ENCODE measurements at places on chromosomes 5 and 9. TPM values are rescaled to one million over a fixed set of nuclear protein-coding genes. Genes with fewer than 3 reads are reported as not detected.

DNA sequence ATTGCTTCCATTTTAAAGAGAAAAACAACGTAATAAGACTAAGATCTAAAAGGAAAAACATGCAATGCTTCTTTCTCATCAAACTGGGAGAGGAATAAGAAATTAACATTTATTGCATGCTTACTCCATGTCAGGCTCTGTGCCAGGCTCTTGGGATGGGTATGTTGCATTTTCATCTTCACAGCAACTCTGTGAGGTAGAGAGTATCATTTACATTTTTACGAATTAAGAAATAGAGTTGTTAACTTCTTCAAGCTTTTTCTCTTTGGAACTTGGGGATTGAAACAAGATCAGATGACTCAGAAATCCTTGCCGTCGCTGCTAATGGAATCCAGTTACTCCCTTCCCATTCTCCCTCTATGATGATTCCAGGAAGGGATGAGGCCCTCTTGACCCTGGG lies 39.5 kb downstream of the PDE8B start:
- DNase-seq, result peak; percentile 24

DNA sequence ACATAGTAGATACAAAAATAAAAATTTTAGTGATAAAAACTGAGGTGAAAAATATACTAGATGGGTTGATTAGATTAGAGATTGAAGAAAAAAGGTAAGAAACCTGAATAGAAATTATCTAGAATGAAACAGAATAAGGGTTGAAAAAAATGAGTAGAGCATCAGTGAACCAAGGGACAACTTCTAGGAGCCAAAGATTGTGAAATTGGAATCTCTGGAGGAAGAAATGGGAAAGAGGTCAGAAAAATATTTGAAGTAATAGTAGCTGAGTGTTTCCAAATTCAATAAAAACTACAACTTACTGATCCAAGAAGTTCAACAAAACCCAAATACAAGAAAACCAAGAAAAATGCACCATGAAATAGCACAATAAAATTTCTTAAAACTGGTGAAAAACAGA lies 116.6 kb upstream of the STARD4 start:
- peak; percentile 56 for DNase-seq

- DNase-seq, result no peak
Observed at GRCh38 chr9:132970324-132971062, 8.0 kb upstream of the GFI1B start.

DNA sequence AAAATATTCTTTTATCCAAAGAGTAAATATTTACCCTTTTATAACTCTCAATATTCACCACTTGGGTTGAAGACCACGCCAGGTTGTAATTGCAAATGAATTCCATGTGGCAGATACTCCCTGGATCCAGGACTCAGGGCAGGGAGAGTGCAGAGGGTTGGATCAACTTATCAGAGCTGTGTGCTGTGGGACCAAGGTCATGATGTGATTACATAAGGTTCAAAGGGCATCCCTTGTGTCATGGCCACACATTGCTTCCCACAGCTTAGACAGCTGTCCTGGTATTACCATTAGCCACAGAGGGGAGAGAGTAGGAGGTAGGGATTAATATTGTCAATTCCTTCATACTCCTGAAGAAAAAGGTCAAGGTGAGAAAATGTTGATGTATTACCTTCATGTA lies 133.9 kb downstream of the JAKMIP2 start:
- no peak for DNase-seq

DNA sequence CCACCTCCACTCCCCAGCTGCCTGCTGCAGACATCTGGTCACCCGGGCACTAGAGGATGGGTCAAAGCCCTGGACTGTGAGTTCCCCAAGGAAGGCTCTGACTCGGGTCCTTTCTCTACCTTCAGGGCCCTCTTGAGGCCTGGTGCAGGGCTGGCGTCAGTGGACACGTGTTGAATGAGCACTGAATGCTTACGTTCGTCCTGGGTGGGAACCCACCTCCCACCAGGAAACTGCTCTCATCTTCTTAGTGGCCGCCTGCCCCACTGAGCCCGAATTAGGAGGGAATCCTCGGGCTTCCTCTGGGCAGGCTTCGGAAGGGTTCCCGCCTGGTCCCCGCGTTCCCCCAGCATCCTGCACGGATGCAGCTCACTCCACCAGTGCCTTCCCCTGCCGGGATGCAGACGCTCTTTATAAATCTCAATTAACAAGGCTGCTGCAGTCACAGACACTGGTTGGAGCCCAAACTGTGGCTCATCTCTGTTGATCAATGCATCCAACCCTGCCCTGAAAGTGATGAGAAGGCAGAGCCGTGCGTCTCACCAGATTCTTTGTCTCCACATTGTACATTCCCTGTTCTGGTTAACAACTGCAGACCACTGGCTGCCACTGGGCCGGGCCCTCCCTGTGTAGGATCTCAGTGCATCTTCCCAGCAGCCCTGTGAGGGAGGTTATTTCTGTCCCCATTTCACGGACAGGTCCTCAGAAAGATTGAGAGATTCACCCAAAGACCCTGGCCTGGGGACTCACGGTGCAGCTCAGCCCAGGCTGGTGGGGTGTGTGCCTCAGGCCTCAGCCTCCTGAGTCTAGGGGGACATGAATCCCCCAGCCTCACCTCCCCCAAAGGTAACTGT lies 168.8 kb downstream of the GAPVD1 start:
- DNase-seq, result no peak

DNA sequence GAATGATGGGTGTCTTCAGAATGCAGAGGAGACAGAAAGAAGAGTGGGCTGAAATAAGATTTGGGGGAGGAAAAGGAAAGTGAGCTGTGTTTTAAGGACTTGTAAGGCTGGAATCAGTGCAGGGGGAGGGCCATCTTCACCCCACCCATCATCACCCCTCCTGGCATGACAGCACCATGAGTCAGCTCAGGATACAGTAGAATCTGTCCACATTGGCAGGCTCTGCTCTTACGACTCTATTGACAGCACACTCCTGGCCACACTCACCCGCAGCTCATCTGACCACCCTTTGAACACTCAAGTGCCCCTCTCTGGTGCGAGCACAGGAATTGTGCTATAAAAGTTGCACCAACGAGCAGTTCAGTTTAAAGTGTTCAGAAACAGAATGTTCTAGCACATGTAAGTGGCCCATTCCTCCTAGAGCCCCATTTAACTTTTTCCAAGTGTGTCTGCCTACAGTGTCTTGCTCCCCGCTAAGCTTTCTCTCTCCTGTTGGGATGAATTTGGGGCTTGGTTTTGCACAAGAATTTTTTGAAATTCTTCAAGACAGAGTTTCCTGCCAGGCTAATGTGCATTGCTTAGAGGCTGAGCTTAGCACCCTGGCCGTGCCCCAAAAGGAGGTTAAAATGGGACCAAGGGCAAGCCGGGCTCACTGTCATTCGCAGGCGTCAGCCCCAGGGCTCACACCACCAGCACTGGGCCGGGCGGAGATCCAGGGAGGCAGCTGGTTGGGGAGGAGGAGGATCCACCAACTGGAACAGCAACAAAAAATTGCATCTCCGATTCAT lies 12.0 kb downstream of the ADRA1B start:
- peak; percentile 95 for DNase-seq

The GABRA1 gene
- not detected for total RNA-seq

The SPTAN1 gene
- total RNA-seq, result 275 TPM

- DNase-seq, result no peak
Observed at GRCh38 chr5:170441393-170441784, 52.2 kb upstream of the KCNMB1 start.

The PCDHGA11 gene
- 21.7 TPM for total RNA-seq

DNA sequence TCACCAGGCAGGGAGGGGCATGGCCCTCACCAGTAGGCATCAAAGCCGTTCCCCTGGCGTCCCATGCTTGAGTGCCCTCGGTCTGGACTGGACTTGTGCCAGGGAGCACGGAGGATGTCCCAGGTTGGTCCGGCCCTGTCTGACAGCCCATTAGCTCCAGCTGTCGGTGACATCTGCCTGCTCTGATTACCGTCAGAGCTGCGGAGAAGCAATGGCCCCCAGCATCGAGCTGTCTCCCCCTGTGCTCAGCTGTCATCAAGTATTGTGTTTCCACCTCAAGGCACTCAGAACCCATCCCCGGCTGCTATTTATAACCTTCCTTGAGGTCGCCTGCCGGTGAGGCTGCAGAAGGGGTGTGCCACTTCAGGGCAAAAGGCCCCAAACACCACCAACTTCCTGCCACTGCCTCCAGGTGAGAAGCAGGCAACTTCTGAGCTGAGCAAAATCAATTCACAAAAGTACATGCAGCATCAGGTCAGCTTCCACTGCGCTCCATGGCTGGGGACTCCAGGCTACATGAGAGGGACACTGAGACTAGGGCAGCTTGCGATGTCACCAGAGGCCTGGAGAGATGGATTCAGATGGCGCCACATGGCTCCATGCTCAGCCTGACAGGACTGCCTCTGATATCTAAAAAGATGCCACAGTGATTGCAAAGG lies 142.7 kb downstream of the C5orf15 start:
- DNase-seq, result no peak

GRCh38 chr5:34682926-34683623 lies 26.9 kb downstream of the RAI14 start:
- no peak for DNase-seq

- DNase-seq, result peak; percentile 66
Observed at GRCh38 chr5:139650031-139650688, 2.0 kb downstream of the CXXC5 start.

DNA sequence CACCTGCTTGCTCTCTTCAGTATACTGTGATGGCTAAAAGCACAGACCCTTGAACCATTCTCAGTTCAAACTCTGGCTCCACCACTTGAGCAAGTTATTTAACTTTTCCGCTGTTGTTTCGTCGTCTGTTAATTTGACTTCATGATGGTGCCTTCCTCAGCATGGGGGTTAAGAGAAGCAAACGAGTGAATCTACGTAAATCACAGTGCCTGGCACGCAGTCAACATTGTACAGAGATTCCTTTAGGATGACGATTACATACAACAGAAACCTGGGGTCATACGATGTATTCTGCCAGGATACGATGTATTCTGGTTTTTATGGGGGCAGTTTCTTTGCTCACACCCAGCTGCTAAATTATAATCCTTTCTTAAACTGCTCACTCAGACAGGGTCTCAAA lies 515.6 kb downstream of the CCDC171 start:
- DNase-seq, result no peak

The AGXT2 gene
- not detected for total RNA-seq

DNA sequence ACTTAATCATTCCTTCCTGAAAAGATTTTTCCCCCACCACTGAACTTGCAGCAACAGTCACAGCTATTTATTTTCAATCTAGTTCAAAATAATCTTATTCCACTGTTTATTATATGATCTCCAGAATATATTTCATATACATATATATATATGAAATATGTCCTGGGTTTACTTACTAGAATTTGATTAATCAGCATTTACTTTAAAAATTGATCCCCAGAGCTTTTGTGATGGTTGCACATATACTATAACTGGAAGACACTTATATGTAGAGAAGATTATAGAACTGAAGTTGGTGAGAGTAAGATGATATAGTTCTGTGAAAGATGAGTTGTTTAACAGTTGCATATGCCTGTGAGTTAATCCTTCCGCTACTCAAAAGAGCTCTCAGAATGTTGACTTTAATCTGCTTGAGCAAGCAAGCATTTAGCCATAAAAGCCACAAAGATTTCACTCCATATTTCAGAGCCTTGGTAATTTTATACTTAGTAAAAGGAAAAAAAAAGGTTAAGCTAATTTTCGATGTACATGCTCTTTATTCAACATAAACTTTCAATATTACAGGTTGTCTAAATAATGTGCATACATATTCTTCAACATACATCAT lies 399.3 kb upstream of the CDH9 start:
- no peak for DNase-seq

- peak; percentile 59 for DNase-seq
Observed at GRCh38 chr5:133930061-133930812, 38.2 kb downstream of the C5orf15 start.

The TMOD1 gene
- total RNA-seq, result 1.3 TPM

GRCh38 chr5:180069589-180070247 lies 1.8 kb downstream of the RNF130 start:
- no peak for DNase-seq

The NADK2 gene
- total RNA-seq, result 41.2 TPM

GRCh38 chr5:16992006-16992405 lies 55.9 kb upstream of the MYO10 start:
- DNase-seq, result peak; percentile 90

The PIGO gene
- 17.4 TPM for total RNA-seq

DNA sequence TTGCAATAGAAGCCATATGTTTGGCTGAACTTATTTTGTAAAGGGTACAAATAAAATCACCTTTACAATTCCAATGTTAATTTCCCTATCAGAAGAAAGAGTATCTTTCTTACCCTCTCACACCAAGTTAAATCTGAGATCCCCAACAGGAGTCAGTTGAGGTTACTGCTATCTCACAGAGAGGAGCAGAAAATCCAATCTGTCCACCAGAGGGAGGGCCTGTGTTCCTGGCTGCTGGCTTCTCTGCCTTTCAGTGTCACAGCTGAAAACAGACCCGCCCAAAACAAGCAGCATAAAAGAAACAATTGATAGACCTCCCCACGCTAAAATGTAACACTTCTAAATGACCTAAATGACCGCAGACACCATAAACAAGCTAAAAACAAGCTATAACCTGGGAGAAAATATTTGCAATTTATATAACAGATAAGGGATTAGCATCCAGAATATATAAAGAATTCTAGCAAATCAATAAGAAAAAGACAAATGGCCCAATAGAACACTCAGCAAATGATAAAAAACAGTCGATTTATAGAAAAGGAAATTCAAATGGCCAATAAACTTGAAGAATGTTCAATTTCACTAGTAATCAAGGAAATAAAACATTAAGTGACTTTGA lies 24.5 kb upstream of the MVB12B start:
- DNase-seq, result peak; percentile 80

GRCh38 chr5:32193591-32193990 lies 19.5 kb upstream of the GOLPH3 start:
- peak; percentile 65 for DNase-seq

The SHISAL2B gene
- total RNA-seq, result not detected

DNA sequence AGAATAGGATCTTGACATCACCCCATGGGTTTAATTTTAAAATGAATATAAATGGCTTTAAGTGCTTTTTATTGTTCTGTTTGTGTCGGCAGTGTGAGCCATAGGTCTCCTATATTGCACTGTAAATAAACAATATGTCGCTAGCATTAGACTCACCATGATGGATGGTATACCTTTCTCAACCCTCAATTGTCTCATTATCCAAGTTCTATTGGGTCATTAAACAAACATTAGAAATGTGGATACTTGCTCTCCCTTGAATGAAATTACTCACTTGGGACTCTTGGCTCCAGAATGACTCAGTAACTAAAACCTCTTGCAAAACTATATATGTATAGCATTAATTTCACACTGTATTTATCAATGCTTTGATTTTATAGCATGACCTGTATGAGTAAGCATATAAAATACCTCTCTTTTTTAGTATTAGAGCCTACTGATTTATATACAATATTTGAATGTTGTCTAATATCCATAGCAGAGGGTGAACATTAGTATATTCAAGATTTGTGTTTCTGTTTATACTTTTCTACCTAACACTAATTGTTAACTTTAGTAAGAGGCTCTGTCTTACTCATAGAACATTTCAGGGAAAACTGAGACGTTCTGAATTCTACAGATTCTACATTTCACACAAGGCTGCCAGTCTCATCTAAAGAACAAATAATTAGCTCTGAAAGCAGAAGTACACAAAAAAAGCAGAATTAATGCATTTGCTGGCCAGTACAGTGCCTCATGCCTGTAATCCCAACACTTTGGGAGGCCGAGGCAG lies 303.8 kb upstream of the PRR16 start:
- DNase-seq, result peak; percentile 86

Measured in GM23248 (cell line).